ENCODE measurements at places on chromosomes 7 and 10. TPM values are rescaled to one million over a fixed set of nuclear protein-coding genes. Genes with fewer than 3 reads are reported as not detected.
A peak's percentile ranks its signal among the peaks of the same experiment; 100 is the strongest.

- DNase-seq: no peak
- no peaks in the 10 kb centered on the region for H3K4me1 ChIP-seq
- peaks cover 6% of the 10 kb centered on the region for H3K27me3 ChIP-seq
- H3K27ac ChIP-seq: no peak overlapping the region
- no peak overlapping the region for H3K4me3 ChIP-seq
These were observed 53.4 kb downstream of the FOXL3 start for GRCh38 chr7:343227-343822.

DNA sequence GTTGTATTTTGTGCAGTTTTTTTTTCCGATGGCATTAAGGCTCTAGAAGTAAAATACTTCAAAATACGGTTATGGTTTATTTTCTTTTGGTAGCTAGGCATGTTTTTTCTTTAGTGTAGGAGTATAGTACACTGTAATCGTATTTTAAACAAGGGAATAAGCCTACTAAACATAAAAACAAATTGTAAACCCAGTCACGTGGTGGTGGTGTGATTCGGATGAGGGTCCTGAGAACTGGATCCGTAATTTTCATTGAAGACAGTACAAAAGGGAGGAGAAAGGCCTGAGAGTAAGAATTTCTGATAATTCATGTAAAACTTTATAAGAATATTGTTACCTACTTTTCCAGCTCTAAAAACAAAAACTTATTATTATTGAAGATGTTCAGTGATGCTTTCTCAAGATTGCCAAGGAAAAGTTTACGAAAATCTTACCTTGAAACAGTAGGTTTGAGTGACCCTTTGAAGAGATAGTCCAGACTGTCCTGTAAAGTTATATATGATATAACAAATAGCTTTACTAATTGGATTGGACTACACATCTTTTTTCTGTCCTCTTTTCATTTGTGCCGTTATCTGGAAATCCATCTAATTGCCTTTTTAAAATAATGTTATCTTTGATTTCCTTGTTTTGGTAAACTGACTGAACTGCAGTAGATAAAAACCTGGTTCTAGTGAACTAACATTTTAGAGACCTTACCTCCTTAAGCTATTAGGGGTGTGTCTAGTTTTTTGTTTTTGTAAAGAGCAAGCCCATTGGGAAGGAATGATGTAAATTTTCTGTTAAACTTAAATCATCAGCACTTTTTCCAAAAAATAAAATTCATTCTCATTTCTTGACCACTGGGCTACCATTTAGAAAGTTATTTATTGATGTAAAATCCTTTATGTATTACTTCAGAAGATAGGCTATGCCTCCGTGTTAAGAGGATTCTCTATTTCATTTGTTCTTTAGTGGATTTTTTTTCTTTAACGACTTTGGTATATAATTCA, 1.0 kb upstream of the PBLD start:
- peaks cover 20% of the 10 kb centered on the region for H3K36me3 ChIP-seq
- peaks cover 29% of the 10 kb centered on the region for H3K4me1 ChIP-seq
- H3K27me3 ChIP-seq: no peaks in the 10 kb centered on the region
- DNase-seq: no peak

DNA sequence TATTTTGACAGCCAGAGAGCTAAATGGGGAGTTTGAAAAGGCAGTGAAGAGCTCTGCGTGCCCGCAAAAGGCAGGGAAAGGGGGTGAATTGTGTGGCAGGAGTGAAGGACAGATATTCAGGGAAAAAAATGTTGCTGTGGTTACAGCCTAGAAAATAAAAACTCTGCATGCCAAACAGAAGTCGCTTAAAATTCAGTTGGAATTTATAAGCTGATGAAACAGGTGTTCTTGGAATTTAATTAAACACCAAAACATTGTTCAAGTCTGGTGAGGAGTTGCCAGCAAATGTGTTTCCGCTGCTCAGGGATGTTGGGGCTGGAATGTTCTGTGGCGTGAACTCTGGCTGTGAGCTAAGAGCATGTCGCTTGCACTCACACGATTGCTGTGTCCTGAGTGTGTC, 169.3 kb downstream of the ADRA2A start:
- no peaks in the 10 kb centered on the region for H3K36me3 ChIP-seq
- no peaks in the 10 kb centered on the region for H3K4me1 ChIP-seq
- no peaks in the 10 kb centered on the region for H3K27me3 ChIP-seq
- no peak overlapping the region for H3K27ac ChIP-seq
- no peak overlapping the region for H3K4me3 ChIP-seq

DNA sequence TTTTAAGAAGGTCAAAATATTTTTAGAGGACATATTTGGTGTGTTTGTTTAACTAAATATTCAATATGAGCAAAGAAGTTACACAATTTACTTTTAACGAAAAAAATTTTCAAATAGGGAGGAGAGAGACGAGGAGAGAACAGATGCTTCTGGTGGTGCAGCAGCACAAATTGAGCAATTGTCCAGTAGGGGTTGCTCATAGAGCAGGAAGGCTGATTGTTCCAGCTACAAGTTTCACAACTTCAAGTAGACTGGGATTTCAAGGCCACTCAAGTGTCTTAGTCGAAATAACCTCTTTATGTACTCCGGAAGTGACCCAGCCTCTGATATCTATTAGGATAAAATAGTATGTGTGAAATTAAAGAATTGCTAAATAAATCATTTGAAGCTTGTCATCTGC, 197.9 kb downstream of the HDAC9 start:
- H3K27me3 ChIP-seq: no peaks in the 10 kb centered on the region
- no peak overlapping the region for H3K27ac ChIP-seq
- peak; percentile 64 for DNase-seq
- H3K4me1 ChIP-seq: no peaks in the 10 kb centered on the region
- H3K36me3 ChIP-seq: no peaks in the 10 kb centered on the region
- no peak overlapping the region for H3K4me3 ChIP-seq

DNA sequence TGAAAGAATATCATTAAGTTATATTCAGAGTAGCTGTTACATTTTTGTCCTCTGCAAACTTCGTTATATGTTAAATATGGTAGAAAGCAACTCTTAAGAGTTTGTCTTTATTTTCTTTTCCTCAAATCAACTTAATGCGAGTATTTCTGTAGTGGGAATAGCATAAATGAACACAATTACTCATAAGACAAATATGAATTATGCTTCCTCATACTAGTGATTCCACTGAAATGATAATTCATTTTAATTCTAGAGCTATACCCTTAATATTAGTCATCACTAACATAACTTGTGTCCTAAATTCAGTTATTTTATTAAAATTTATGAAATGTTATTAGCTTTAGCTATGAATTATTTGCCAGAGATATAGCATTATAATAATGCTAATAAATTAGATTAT, 820.6 kb upstream of the KCND2 start:
- H3K4me3 ChIP-seq: no peak overlapping the region
- H3K36me3 ChIP-seq: no peaks in the 10 kb centered on the region
- H3K27ac ChIP-seq: no peak overlapping the region
- no peaks in the 10 kb centered on the region for H3K27me3 ChIP-seq

- H3K4me3 ChIP-seq: no peak overlapping the region
- no peaks in the 10 kb centered on the region for H3K4me1 ChIP-seq
- no peak overlapping the region for H3K27ac ChIP-seq
- peaks cover 6% of the 10 kb centered on the region for H3K27me3 ChIP-seq
- no peak for DNase-seq
- H3K36me3 ChIP-seq: no peaks in the 10 kb centered on the region
These were observed 36.4 kb downstream of the CPVL start for GRCh38 chr7:29109899-29110298.

DNA sequence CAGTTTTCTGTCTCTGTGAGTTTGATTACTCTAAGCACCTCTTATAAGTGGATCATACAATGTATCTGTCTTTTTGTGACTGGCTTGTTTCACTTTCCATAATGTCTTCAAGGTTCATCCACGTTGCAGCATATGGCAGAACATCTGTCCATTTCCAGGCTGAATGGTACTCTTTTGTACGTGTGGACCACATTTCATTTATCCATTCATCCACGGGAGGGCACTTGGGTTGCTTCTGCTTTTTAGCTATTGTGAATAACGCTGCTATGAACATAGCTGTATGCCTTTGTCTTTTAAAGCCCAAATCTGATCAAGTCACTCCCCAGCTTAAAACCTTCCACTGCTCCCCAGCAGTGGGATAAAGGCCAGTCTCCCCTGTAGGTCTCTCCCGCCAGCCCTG, 31.5 kb downstream of the EGFR start:
- no peak overlapping the region for H3K27ac ChIP-seq
- no peaks in the 10 kb centered on the region for H3K27me3 ChIP-seq
- DNase-seq: no peak
- H3K36me3 ChIP-seq: no peaks in the 10 kb centered on the region
- peaks cover 42% of the 10 kb centered on the region for H3K4me1 ChIP-seq

DNA sequence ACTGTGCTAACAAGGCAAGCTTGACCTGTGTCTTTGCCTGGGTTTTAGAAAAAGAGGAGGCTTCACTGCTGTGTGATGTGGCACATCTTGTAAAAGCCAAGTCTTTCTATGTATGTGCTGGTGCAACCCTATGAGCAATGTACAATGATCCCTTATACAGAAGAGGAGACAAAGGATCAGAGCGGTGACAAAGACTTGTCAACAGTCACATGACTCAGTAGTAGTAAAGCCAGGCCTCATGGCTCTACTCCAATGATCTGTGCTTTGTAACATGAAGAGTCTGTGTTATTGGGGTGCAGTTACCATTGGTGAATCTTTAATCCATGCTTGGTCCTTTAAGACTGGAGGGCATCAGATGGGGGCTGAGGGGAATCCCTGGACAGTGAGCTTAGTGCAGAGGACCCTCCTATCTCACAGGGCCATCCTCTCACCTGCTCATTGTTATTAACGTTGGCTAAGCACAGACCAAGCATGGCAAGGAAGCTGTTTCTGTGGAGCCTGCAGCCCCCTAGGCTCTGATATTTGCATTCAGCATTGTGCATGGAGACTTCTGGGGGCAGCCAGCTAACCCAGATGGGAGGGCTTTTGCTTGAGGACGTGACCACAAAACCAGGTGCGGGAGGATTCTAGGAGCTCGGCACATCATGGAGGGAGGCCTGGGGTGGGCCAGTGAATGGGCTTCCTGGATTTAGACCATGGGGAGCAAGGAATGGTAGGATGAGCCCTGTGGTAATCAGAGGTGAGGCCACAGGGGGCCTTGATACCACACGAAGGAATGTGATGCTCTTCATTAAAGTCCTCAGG, 308.8 kb upstream of the ZNF32 start:
- no peak overlapping the region for H3K27ac ChIP-seq
- DNase-seq: no peak
- H3K27me3 ChIP-seq: no peaks in the 10 kb centered on the region
- no peaks in the 10 kb centered on the region for H3K4me1 ChIP-seq
- H3K4me3 ChIP-seq: no peak overlapping the region

GRCh38 chr7:96949766-96950165, 55.6 kb upstream of the DLX6 start:
- H3K27me3 ChIP-seq: no peaks in the 10 kb centered on the region
- H3K4me3 ChIP-seq: no peak overlapping the region
- H3K4me1 ChIP-seq: no peaks in the 10 kb centered on the region
- no peaks in the 10 kb centered on the region for H3K36me3 ChIP-seq
- H3K27ac ChIP-seq: no peak overlapping the region

GRCh38 chr10:29343607-29344038, 54.8 kb downstream of the LYZL1 start:
- H3K36me3 ChIP-seq: no peaks in the 10 kb centered on the region
- H3K4me3 ChIP-seq: no peak overlapping the region
- no peaks in the 10 kb centered on the region for H3K27me3 ChIP-seq
- no peak overlapping the region for H3K27ac ChIP-seq

GRCh38 chr7:44625526-44626471, 19.4 kb downstream of the OGDH start:
- no peak overlapping the region for H3K27ac ChIP-seq
- DNase-seq: no peak
- no peak overlapping the region for H3K4me3 ChIP-seq
- peaks cover 6% of the 10 kb centered on the region for H3K4me1 ChIP-seq
- no peaks in the 10 kb centered on the region for H3K27me3 ChIP-seq

DNA sequence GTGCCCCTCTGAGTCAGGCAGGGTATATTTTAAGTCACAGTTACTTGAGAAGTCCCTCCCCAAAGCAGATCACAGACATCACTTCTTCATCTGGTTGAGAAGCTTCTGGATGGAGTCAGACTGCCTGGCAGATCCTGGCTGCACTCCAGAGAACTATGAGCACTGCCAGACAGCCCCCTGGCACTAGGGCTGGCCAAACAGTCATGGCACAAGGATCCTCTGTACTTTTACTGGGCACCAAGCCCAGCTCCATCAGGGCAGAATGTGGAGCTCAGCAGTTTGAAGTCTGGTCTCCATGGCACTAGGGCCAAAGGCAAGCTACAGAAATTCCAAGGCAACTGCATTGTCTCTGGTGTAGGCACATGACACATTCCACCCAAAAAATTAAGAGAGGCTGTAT, 162.1 kb downstream of the NRG3 start:
- H3K36me3 ChIP-seq: no peaks in the 10 kb centered on the region
- no peak overlapping the region for H3K27ac ChIP-seq

DNA sequence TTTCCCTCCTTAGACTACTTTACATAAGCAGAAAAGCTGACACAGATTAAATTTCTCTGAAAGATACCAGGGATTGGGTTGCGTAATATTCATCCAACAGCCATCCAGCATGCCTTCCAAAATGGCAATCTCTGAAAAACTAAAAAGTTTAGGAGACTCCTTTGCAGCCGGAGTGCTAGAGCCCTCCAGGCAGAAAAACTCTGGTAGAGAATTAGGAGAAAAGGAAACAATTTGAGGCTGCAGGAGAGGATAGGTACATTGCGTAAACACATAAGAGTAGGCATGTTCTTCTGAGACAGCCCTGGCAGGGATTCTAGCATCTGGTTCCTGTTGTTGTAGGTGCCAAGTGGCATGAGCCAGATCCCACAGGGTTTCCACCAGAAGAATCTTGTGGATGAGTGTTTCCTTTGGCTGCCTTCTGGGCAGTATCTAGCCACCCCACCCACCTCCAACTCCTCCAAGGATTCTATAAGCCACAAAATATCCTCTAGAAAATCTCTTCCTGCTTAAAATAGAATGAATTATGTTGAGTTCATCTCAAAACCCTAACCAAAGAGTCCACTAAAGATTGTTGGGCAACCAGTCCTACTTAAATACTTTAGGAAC, 402.4 kb downstream of the HGF start:
- no peaks in the 10 kb centered on the region for H3K4me1 ChIP-seq
- H3K27me3 ChIP-seq: no peaks in the 10 kb centered on the region
- H3K36me3 ChIP-seq: no peaks in the 10 kb centered on the region
- H3K4me3 ChIP-seq: no peak overlapping the region
- peak; percentile 67 for DNase-seq
- H3K27ac ChIP-seq: no peak overlapping the region

- peaks cover 11% of the 10 kb centered on the region for H3K36me3 ChIP-seq
- no peak overlapping the region for H3K4me3 ChIP-seq
These were observed 3.5 kb downstream of the VGF start for GRCh38 chr7:101161692-101162471.

GRCh38 chr10:123635745-123636144, 30.4 kb upstream of the GPR26 start:
- no peaks in the 10 kb centered on the region for H3K27me3 ChIP-seq
- no peaks in the 10 kb centered on the region for H3K36me3 ChIP-seq
- no peaks in the 10 kb centered on the region for H3K4me1 ChIP-seq
- no peak overlapping the region for H3K4me3 ChIP-seq
- H3K27ac ChIP-seq: no peak overlapping the region

GRCh38 chr7:129247087-129247486, 22.3 kb downstream of the AHCYL2 start:
- H3K27me3 ChIP-seq: no peaks in the 10 kb centered on the region
- no peaks in the 10 kb centered on the region for H3K36me3 ChIP-seq
- no peaks in the 10 kb centered on the region for H3K4me1 ChIP-seq
- no peak overlapping the region for H3K4me3 ChIP-seq
- no peak for DNase-seq

SPDYE2 gene
- not detected for total RNA-seq

DOCK4 gene
- total RNA-seq: 31.4 TPM

CNNM1 gene
- 2.0 TPM for total RNA-seq

GPR146 gene
- 3.4 TPM for total RNA-seq

NUTM2A gene
- total RNA-seq: 1.2 TPM

SDHAF3 gene
- 10.8 TPM for total RNA-seq

FOXI2 gene
- total RNA-seq: not detected

CALCR gene
- 5.4 TPM for total RNA-seq

CYP26C1 gene
- total RNA-seq: not detected

C10orf62 gene
- not detected for total RNA-seq

TAS2R3 gene
- 1.2 TPM for total RNA-seq

All from astrocyte (in vitro differentiated cells and primary cell).